GM12878 (cell line): ENCODE measurements at places on chromosomes 5 and 9.

DNA sequence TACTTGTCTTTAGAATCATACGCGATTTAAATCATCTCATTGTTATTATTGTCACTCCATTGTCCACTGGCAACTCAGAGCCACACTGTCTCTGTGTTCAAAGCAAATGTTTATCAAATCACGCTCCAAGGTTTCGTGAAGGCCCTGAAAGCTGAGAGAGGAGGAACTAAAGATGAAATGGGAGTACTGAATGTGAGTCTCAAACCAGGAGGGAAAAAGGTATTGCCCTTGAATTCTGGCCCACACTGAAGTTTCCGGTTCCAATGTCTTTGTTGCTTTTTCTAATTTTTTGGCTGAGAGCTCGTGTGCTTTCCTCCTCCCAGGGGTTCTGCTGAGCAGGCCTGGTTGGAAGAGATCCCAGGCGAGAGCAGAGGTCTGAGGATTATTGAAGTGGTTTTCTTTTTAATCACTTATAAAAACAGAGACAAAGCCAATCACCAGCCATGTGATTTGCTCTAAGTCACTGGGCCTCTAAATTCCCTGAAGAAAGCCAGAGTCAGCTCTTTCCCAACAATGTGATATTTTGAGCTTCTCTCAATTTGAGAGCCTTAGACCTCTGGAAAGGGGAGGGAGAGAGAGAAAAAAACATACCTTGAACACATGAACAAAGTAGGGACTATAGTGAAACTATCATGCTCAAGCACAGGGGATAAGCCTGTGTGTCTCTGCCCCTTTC, 420.8 kb upstream of the GRAMD2B start:
- no peak for DNase-seq

DNA sequence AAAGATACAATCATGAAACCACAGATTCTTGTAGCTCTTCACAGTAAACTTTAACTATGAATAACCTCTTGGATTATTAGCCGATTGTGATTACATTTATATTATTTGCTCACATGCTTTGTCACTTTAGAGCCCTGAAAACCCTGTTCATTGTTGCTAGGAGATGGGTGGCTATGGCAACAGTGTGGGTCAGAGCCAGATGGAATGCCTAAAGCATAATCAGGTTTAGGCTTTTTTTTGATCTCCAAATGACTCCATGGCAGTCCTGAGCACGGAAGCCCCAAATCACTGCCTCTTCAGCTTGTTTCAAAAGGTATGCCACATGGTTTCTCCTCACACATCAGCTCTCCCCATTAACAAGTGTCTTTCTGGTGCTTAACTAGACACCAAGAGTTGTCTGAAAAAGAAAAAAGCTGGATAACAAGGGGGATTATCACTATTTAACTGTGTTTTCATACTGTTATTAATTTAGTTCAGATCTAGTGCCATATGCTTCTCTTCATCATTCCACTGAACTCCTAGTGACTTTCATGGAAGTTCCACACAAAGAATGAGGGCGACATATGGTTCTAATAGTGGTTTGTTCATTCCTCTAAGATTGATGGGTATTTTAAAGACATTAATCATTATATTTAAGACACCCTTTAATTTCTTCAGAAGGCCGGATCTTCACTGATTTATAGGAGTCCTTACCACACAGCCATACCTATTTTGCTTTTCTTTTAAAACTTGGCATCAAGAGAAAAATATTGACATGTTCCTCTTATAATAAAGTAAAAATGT, 88.8 kb upstream of the PAM start:
- DNase-seq: no peak

GRCh38 chr5:176750144-176750543, 60.2 kb upstream of the UNC5A start:
- DNase-seq: no peak

DNA sequence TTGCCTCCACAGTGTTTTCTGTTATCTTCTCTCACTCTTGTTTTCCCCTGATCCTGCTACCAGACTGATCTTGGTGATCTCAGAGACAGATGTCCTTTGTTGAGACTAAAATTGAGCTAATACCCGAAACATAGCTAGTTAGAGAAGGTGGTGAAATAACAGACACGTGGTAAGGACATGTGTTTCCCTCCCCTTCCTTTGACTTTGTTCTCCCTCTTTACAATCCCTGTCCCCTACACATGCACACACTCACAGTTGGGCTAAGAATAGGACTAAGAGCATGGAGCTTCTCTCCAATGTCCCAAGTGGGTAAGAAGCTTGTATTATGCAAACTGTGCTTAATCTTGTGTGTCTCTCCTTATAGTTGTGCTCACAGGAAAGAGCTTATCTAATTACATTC, 1603.0 kb upstream of the C9orf72 start:
- no peak for DNase-seq

- no peak for DNase-seq
Observed at GRCh38 chr9:98874721-98875255, 67.3 kb downstream of the GALNT12 start.

DNA sequence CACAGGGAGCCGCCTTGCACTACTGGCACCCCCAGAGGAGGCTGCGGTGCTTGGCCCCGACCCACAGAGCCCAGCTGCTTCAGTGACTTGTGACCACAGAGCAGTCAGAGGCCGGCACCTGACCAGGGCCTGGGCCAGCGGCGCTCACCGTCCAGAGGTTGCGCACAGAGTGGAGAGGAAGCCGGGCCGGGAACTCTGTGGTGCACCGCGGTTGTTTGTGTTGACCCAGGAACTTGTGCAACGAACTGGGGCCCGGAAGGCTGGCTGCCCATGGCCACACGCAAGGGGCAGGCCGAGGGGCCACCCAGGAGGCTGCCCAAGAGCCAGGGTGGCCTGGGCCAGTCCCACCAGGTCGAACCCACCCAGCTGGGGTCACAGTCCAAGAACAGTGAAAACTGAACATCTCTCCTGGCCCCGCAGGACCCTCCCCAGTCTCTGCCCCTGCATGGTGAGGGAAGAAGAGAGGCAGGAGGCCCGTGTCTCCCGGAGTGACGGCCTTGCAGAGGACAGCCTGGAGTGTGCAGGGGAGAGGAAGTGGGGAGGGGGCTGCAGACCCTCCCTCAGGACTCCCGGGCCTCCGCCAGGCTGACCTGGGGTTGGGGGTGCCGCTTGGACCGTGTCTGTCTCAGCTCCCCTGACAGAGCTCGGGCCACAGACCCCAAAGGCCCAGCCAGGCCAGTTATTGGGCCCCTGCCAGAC, 42.8 kb upstream of the EGFL7 start:
- DNase-seq: no peak

DNA sequence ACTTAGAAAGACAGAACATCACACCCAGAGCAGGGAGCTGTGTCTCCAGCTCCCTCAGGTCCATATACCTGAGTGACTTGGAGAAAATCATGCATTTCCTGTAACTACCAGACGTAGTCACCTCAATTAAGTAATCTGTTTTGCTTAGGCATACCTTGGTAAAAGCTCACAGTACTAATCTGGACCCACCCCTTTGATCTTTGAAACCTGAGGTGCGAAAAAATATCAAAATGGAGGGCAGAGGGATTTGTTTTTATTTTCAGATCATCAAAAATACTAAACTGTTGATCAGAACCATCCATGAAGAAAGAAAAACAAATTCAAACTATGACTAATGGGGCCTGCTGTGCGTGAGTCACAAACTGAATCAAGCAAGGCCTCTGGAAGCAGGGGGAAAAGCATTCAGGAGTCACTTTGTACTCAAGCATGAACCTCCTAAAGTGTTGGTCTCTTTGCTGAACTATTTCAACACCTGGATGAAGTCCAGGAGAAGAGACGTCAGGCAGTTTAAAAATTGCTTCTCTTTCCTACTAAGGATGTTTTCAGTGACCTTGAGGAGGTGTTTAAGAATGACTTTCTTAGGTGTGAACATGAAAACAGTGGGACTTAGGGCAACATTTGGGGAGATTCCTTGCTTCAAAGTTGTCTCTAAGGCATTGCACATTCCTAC, 76.3 kb downstream of the MUSK start:
- DNase-seq: no peak

DNA sequence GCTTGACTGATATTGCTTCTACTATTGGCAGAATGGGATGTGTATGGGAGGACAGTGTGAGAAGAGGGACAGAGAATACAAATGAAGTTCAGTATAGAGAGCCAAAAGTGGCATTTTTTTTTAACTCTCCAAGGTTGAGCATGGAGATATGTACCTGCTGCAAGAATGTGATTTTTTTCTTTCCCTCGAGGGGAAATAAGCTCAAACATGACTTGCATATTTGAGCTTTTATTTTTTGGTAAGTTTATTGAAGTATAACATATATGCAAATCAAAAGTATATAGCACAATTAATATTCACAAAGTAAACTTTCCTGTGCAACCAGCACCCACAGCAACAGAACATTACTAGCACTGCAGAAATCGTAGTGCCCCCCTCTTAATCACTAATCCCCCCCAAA, 285.7 kb upstream of the ADRA1B start:
- DNase-seq: no peak
